Stimulated activated CD4-positive, alpha-beta T cell treated with anti-CD3 and anti-CD28 coated beads, Interleukin-2, amount 100 ng/mL, for 48 hours (primary cell): ENCODE measurements at places on chromosomes 5 and 9.

- DNase-seq, result no peak
These were observed 344.5 kb downstream of the ACTL7B start for GRCh38 chr9:108511307-108511706.

GRCh38 chr9:109139851-109140250 lies 20.1 kb upstream of the TMEM245 start:
- DNase-seq, result no peak

DNA sequence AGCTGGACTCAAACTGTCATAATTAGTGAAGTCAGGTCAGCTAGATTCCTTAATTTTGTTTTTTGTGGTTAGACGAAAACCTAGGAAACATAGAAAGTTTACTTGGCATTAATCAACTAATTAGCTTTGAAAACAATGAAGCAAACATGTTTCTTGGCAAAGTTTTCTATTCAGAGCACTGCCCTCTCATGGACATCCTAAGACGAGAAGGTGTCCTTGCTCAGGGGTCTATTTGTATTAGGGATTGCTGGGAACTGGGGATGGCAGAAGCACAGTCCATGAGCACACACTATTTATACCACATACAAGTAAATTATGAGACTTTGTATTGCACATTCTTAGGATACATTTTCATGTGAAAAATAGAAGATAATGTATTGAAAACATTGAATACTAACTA lies 49.7 kb downstream of the POC5 start:
- no peak for DNase-seq

DNA sequence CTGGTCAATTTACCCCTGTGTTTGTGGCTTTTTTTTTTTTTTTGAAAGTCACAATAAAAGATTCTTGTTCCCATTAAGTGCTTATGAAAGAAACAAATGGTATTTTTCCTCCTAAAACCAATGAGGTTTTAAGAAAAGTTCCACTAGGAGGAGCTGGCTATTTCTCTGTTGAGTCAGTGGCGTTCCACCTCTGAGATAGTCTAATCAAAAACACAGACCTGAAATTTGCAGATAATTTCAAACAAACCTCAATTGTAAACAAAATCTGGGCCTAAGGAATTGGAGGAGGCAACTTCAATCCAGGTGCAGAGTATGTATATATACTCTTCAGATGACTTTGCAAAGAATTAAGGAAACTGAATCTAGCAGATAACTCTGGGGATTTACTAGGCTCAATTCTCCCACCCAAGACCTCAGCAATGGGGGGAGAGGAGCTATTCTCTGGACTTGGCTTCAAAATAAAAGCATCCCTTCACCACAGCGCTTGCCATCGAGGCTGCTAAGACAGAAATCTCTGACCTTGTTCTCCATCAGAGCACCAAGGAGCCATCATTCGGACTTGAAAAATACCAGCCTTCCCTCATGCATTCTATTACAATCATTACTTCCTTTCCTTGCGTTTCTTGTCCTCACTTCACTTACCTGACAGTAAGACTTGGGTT lies 52.4 kb downstream of the FANCC start:
- DNase-seq, result no peak

- DNase-seq, result no peak
These were observed 38.7 kb upstream of the NEK6 start for GRCh38 chr9:124218987-124219461.

DNA sequence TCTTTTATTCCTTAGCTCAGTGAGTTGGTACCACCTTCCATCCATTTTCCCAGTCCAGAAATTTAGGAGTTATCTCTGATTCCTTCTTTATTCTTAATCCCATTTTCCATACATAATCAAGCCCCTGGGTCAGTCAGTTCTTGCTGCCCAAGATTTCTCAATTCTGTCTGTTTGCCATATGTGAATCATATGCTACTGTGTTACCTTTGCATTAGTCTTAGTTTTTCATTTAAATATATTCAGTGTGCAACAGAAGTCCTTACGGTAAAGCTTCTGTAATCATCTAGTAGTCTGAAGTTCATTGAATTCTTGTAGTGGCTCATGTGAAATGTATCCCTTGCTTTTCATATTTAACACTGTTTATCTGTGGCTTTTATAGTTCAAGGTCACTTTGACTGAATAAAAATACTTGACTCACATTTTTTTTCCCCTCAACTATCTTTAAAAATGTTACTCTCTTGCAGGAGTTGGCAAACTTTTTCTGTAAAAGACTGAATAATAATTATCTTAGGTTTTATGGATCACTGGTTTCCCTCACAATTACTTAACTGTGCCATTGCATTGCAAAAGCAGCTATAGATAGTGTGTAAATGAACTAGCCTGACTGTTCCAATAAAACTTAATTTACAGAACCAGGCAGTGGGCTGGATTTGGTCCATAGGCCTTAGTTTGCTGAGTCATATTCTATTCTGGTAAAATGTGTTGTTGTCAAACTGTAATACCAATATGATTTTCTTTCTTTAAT lies 6.9 kb downstream of the KIAA1958 start:
- DNase-seq, result no peak

DNA sequence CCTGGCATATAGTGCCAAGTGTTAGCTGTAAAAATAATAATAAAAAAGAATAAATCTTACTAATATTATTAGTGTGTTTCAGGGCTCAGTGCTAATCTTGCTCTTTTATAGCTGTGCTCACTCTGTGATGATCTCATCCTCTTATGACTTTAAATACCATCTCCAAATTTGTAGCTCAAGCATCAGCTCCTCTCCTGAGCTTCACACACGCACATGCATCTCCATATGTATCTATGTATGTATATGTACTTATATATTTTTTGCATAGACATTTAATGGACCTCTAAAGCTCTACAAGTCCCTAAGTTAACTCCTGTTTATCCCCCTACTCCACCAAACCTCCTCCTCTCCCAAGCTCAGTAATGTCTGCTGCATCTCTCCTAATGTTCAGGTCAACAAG lies 170.8 kb upstream of the NR3C1 start:
- no peak for DNase-seq

DNA sequence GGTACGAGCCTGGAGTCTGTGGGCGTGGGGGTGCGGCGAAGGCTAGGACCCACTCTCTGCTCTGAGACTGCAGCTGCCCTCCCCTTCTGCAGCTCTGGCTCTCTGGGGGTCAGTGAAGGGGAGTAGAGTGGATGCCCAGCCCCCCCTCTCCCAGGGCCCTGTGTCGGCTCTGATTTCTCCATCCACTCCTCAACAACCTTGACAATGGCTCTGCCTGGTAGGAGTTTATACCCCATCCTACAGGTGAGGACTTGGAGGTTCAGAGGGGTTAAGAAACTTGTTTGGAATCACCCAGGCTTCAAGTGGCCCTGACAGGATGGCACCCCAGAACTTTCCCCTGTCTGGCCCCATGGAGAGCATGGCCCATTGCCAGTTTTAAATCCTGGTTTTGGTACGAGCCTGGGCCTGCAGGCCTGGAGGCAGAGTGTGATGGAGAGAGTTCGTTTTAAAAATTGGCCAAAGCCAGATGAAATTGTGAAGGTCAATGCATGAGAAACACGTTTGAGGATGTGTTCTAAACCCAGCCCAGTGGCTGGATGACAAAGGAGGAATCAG lies 22.3 kb downstream of the NCS1 start:
- no peak for DNase-seq

- no peak for DNase-seq
These were observed 120.7 kb upstream of the MVB12B start for GRCh38 chr9:126205845-126206498.

DNA sequence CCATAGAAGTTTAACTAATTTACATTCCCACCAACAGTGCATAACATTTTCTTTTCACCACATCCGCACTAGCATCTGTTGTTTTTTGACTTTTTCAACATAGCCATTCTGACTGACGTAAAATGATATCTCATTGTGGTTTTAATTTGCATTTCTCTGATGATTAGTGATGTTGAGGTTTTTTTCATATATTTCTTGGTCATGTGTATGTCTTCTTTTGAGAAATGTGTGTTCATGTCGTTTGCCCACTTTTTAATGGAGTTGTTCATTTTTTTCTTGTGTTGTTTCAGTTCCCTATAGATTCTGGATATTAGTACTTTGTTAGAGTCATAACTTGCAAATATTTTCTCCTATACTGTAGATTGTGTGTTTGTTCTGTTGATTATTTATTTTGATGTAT lies 163.4 kb downstream of the FER start:
- DNase-seq, result no peak

- DNase-seq, result no peak
These were observed 1.6 kb downstream of the HBEGF start for GRCh38 chr5:140344683-140345423.

DNA sequence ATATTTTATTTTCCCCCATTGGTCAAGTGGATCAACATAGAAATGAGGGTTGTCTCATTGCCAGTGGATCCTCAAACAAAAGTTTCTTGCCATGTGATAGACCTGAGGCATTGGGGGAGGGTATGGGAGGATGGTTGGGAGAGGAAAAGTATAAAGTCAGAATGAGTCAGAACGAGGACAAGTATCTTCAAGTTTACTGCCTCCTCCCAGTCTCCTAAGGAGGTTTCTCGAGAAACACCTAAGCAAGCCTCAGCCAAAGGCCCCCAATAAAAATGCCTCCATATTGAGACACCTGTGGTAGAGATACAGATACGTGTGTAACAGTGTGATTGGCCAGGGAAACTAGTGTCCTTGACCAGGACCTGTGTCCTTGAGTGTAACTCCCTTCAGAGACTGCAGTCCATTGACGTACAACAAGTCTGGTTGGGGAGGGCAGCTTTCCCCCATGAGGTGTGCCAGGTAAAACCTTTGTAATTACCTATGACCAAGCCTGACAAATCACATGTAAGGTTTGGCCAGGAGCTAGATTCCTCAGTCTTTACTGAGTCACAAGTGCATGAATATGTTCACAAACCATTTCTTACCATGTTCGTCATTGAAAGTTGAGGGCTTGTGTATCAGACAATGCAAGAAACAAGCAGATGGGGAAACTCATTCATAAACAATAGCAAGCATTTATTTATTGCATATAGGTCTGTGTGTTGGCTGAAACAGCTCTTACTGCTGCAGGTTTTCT lies 198.6 kb upstream of the SH3GL2 start:
- no peak for DNase-seq
